ENCODE measurements at places on chromosomes 2 and 18. TPM values are rescaled to one million over a fixed set of nuclear protein-coding genes. Genes with fewer than 3 reads are reported as not detected.

BBS5 gene
- total RNA-seq, result 3.3 TPM

HOXD9 gene
- 3.0 TPM for total RNA-seq

GATA6 gene
- 223 TPM for total RNA-seq

OXER1 gene
- 4.9 TPM for total RNA-seq

ELP2 gene
- total RNA-seq, result 58.9 TPM

MEIS1 gene
- 30.7 TPM for total RNA-seq

- DNase-seq, result no peak
Observed at GRCh38 chr2:219368690-219369191, 19.0 kb downstream of the DNPEP start.

All from transverse colon (tissue), 4 donors.